Stimulated activated naive CD4-positive, alpha-beta T cell treated with Interleukin-2 at 50 U/mL for 16 hours (primary cell): ENCODE measurements at places on chromosomes 6 and 20.

- no peak for DNase-seq
Measured at GRCh38 chr20:48735112-48735511, 92.7 kb downstream of the PREX1 start.

- no peak for DNase-seq
Measured at GRCh38 chr20:10812759-10813327, 139.0 kb upstream of the JAG1 start.

- no peak for DNase-seq
Measured at GRCh38 chr6:20632696-20633095, 98.4 kb downstream of the CDKAL1 start.

DNA sequence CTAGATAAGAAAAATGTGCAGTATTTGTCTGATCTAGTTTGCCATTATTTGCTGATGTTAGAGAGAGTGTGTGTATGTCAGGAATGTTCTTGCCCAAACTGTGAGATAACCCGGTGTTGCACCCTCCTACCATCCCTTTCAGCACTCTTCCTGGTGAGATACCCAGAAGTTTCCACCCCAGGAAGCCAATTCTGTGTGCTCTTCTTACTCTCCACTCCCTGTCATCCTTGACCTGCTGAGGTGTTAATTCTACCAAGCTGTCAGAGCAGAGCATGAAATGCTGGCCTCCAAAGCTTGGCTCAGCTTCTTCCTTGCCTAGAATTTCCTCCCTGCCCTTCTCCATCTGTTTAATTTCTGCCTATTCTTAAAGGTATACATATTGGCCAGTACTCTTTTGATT is 237.3 kb upstream of the CNR1 start:
- no peak for DNase-seq

- DNase-seq, result no peak
Measured at GRCh38 chr20:12464036-12464435, 544.7 kb upstream of the SPTLC3 start.

DNA sequence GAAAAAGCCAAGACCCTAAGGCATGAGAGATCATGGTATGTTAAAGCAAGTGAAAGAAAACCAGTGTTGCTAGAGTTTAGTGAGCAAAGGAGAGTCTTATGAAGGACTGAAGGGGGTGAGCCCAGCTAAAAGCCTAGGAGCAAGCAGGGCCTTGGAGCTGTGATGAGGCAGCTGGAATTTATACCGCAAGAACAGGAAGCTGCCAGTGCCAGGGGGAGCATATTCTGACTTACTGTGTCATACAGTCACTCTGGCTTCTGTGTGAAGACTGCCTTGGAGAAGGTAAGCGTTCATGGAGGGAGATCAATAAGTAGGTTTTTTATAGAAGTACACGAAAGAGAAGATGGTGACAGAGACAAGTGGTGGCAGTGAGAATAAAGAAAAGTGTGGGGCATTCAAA is 308.9 kb upstream of the THEMIS start:
- DNase-seq, result no peak

GRCh38 chr20:46978951-46979491 is 84.4 kb downstream of the EYA2 start:
- no peak for DNase-seq

DNA sequence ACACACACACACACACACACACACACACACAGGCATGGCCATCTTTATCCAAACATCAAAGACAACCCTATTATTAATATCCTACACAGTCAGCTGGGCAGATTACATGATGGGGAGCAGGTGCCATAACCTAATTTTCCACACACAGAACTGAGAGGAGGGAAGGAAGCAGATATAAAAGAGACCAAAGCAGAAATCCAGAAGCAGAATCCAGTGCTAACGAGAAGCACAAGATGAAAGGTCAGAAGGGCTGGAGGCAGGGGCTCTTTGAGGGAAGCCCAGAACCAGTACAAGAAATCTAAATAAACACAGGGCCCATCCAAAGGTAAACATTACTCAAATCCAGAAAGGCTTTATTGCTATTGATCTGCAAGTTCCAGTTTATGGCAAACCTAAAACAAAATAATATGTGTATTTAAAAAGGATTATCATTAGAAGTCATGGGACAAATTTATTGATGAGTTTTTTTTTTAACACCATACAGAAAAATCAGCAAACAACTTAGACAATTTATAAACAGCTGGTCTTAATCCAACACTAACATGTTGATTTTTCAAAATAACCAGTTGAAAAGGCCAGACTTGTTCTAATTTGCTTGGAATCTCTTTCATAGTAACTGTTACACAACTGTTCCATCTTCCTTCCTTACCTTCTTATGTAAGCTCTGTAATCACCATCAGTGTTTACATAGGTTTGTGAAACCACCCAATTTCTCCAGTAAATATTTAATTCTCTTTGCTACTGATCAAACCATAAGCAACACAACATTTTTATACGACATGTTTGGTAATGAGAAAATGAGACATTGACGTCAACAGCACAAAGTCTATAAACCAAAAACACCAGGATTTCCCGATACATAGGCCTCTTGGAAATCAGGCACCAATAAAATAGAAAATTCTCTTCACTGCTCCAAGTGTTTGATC is 34.2 kb downstream of the SLC23A2 start:
- DNase-seq, result no peak

- no peak for DNase-seq
Measured at GRCh38 chr20:6705926-6706548, 61.4 kb upstream of the BMP2 start.

DNA sequence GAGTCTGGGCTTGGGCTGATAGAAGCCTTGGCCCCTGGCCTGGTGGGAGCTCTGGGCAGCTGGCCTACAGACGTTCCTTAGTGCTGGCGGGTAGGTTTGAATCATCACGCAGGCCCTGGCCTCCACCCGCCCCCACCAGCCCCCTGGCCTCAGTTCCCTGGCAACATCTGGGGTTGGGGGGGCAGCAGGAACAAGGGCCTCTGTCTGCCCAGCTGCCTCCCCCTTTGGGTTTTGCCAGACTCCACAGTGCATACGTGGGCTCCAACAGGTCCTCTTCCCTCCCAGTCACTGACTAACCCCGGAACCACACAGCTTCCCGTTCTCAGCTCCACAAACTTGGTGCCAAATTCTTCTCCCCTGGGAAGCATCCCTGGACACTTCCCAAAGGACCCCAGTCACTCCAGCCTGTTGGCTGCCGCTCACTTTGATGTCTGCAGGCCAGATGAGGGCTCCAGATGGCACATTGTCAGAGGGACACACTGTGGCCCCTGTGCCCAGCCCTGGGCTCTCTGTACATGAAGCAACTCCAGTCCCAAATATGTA is 957 bp upstream of the VEGFA start:
- no peak for DNase-seq

- DNase-seq, result no peak
Measured at GRCh38 chr20:9503526-9504245, 10.7 kb upstream of the LAMP5 start.

DNA sequence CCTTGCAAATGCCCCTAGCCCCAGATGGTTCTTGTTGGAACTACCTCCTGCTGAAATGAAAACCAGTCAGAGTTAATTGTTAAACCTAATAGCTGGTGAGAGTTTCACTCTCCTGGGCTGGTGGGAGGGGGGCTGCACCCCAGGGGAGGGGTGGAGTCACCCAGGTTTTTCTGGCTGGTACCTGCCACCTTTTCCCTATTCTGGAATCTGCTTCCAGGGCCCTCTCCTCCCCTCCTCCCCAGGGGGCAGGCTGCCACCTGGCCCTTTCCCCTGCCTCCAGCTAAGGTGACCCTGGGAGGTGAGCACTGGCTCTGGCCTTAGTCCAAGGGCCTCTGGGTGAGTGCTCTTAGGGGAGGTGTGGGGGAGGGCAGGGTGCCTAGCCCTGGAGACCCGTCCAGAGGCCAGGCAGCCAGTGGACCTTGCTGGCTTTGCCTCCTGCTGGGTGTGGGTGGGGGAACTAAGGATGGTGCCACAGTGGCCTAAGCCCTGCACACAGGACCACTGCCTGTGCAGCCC is 48.8 kb upstream of the EPB41L1 start:
- DNase-seq, result no peak

DNA sequence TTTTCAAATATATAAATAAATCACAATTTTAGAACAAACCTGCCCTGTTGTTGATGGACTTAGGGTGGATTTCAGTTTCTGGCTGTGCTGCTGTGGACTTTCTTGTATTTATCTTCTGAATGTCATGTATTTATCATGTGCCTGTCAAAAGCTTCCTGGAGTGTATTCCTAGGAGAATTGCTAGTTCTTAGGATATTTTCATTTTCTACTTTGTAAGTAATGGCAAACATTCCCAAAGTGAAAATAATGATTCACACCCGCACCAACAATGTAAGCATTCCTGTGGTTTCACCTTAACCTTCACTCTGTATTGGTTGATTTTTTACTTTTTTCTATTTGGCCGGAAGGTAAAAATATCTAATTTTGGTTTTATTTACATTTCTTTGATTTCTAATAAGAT is 387.8 kb downstream of the SMOC2 start:
- DNase-seq, result no peak

DNA sequence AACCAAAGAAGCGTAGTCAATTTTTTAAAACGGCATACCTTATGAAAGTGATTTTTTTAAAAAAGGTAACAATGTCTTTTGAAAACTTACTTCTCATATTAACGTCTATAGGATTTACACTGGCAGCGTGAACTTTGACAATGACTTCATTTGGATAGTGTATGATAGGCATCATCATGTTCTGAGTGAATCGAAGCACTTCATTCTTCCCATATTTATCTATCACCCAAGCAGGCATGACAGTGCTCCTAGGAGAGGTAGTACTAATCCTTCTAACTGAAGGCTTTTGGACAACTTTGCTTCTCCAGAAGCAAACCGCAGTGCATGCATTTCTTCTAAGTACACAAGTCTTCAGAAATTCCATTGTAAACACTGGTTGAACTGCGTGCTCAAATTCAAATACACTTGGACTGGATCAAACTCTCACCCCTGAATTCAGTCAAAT is 618 bp downstream of the RTN4IP1 start:
- no peak for DNase-seq

DNA sequence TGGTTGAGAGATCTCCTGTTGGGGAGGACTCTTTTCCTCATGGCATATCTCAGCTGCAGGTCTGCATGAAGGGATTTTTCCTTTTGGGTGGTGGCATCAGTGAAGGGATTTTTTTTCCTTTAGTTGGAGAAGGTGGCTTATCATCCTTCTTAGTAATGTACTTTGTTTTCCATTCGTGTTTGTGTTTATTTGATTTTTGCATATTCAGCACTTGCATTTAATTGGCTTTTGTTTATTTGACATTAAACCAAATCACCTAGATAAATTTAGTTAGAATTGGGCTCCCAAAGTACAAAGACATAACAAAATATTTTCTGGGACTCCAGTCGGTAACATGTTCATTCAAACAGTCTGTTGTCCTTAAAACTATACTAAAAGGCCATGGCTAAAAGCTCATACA is 56.2 kb upstream of the MANEA start:
- DNase-seq, result no peak

- DNase-seq, result no peak
Measured at GRCh38 chr6:7637533-7637932, 47.5 kb downstream of the SNRNP48 start.

DNA sequence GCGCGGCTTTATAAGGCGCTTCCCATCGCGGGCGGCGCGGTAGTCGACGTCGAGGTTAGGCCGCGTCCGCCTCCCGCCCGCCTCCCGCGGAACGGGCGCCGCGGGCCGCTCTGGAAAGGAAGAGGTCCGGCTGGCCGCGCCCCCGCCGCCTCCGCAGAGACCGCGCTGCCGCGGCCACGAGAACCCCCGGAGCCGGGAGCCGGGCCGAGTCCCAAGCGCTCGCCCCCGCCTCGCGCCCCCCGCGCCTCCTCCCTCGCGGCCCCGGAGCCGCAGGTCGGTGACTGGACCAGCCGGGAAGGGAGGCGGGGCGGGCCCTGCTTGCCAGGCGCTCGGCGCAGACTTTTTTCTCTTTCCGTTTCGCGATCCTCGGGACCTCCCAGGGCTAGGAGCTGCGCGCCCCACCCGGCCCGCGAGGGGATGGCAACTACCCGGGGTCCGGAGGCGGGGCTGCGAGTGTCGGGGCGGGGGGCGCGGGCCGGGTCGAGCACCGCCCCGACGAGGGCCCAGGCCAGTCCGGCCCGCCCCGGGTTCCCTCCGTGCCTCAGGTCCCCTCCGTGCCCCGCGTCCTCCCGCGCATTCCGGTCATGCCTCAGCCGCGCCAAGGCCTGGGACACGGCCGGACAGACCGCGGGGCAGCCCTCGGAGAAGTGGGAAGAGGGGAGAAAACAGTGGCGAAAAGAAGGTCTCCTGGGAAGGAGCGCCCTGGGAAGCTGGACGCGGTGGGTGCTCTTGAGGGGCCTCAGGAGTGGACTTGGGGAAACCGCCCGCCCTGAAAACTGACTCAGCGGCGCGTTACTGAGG is 417 bp upstream of the PXDC1 start:
- DNase-seq, result peak; percentile 72

GRCh38 chr6:169684056-169684455 is 17.8 kb downstream of the WDR27 start:
- no peak for DNase-seq

GRCh38 chr6:150741633-150742200 is 123.8 kb upstream of the MTHFD1L start:
- DNase-seq, result no peak

GRCh38 chr6:138765896-138766655 is 7.5 kb upstream of the CCDC28A start:
- DNase-seq, result no peak

DNA sequence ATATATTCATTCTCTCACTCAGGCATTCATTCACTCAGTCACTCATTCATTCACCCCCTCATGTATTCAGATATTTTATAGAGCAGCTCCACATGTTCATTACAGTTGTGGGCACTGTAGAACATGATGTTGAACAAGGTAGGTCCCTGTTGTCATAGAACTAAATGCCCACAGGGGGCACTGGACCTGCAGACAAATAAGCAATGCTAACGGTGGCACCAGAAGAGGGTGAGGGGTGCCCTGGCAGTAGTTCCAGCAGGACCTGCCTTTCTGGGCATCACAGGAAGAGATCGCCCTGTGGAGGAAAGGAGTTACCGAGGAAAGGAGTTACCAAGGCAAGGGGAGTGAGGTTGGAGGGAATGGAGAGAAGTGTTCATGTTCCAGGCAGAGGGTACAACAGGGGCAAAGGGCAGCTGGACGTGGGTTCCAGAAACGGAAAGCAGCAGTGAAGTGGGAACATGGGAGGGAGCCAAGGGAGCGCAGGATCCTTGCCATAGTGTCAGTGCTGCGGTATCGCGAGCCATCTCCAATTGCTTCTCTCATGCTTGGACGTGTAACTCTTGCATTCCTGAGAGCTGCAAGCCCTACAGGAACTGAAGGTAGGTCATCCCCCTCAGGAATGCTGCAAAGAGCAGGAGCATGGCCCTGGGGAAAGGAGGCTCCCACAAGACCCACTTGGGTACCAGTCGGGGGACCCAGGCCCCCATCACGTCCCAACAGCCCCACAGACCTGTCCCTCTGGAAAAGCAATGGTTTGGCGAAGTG is 128.2 kb downstream of the EDN3 start:
- no peak for DNase-seq

DNA sequence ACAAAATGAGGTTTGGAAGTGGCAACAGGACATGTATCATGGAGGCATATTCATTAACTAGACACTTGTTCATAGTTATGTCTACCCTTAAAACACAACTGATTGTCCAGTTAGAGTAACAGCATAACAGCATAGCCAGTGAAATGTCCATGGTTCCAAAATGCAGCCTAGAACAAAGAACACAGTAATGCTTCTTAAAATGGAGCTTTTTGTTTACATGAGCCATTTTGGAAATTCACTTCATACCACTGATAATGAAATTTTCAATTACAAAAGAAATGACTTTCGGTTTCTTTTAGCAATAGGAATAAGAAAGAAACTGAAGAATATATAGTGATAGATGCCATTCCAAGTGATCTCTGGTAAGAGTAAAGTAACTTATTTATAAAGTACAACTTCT is 111.1 kb upstream of the DST start:
- DNase-seq, result no peak
